ENCODE measurements at places on chromosomes 7 and 10.

- DNase-seq = no peak
Measured at GRCh38 chr10:130236711-130237110, 100.5 kb downstream of the GLRX3 start.

DNA sequence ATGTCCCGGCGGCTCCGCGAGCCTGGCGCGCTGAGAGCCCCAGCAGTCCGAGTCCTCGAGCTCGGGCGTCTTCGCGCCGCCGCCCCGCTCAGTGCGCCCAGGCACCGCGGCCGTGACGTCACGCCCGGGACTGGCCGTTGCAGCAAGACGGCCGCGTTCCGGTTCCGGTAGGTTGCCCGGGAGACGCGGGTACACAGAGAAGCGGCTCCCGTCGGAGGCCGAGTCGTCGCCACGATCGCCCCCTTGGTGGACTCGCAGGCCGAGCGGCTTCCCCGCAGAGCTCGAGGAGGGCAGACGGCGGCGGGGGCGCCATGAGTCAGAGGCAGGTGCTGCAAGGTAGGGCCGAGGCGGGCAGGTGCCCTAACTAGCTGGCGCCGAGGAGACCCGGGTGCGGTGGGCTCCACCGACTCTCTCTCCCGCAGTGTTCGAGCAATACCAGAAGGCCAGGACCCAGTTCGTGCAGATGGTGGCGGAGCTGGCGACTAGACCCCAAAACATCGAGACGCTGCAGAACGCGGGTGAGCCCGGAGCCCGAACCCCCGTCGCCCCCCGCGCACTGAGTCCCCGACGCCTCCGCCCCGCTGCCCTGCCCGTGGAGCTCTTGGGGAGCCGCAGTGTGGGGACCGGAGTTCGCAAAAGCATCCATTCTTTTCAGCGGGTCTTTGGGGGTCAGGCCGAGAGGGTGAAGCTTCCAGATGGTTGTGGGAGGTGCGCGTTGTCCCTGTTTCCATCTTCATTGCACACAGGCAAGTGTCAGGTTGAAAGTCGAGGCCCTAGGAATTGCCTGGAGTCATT, at the start of gene SPAG6:
Gene SPAG6 (plus strand): TSS at position 196 of the 795 bp plus-strand sequence. CDS start 116 bp downstream, at position 312.
- DNase-seq = no peak

GRCh38 chr7:127396184-127396583, 3.7 kb upstream of the ZNF800 start:
- no peak for DNase-seq

GRCh38 chr7:131904760-131905327, 348.4 kb upstream of the PODXL start:
- DNase-seq = no peak

DNA sequence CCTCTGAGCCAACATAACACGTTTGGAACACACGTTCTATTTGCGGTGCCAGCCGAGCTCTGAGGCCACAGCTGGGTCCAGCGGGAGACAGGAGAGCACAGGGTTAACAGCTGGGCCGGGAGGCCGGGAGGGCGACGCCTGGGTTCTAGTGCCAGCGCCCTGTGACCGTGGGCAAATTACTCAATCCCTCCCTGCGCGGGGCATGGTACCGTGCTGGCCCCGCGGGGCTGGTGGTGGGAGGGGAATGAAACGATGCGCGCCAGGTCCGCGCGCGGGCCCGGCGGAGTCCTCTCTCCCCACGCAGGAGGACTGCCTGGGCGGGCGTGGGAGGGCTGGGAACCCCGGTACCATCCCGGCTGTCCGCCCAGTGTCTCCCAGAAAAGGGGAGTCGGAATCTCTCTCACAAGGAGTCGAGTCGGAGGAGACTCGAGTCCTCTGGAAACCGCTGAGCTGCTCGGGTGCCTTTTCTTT, 30.4 kb downstream of the LEP start:
- DNase-seq = no peak

GRCh38 chr7:41956705-41957104, 253.8 kb upstream of the INHBA start:
- no peak for DNase-seq

GRCh38 chr7:91556956-91557650, 292.9 kb downstream of the FZD1 start:
- no peak for DNase-seq
